ENCODE measurements at places on chromosomes 7 and 10. TPM values are rescaled to one million over a fixed set of nuclear protein-coding genes. Genes with fewer than 3 reads are reported as not detected.

GRCh38 chr7:109986701-109987100, 1104.2 kb upstream of the LRRN3 start:
- no peak for DNase-seq

- DNase-seq: no peak
Measured at GRCh38 chr7:28908775-28909174, 49.4 kb downstream of the TRIL start.

GRCh38 chr10:114507449-114507848, 103.1 kb upstream of the AFAP1L2 start:
- peak; percentile 83 for DNase-seq

Gene LRRTM3
- 0.13 TPM for total RNA-seq

- no peak for DNase-seq
Measured at GRCh38 chr10:1392127-1392526, 335.9 kb downstream of the WDR37 start.

GRCh38 chr10:75995720-75996119, 564.3 kb downstream of the LRMDA start:
- no peak for DNase-seq

- no peak for DNase-seq
Measured at GRCh38 chr10:21797533-21797932, 206.0 kb downstream of the DNAJC1 start.

GRCh38 chr7:112485766-112486165, 5.0 kb downstream of the LSMEM1 start:
- no peak for DNase-seq

DNA sequence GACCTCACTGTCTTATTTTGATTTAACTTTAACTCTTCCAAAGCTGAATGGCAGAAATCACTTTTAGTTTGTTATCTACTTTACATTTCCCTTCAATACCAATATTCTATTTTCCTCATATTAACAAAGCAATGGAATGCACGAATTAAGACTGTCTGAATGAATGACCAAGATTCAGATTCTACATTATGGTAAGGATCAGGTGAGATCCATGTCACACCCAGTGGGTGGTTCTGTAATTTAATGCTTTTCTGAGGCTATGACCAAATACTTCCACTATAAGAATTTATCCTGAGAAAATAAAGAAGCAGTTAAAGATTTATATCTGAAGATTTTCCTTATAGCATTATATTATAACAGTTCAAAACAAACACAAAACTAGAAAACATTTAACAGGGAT, 90.2 kb upstream of the NUPR2 start:
- DNase-seq: no peak

DNA sequence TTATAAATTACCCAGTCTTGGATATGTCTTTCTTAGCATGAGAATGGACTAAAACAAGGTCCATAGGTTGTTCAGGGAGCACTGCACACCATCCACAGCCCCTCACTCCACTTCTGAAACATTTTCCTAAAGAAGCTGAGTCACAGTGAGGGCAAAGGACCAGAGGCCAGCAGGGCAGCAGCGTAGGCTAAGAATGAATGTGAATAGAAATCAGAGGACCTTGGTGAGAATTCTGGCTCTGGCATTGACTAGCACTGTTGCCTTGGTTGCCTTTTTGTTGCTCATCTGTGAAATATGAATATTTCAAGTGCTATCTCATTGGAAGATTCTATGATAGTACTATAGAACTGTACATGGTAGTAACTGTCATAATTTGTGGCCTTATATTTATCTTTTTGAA, 41.7 kb upstream of the TOMM7 start:
- DNase-seq: no peak

Gene TYW1B
- total RNA-seq: 5.0 TPM

DNA sequence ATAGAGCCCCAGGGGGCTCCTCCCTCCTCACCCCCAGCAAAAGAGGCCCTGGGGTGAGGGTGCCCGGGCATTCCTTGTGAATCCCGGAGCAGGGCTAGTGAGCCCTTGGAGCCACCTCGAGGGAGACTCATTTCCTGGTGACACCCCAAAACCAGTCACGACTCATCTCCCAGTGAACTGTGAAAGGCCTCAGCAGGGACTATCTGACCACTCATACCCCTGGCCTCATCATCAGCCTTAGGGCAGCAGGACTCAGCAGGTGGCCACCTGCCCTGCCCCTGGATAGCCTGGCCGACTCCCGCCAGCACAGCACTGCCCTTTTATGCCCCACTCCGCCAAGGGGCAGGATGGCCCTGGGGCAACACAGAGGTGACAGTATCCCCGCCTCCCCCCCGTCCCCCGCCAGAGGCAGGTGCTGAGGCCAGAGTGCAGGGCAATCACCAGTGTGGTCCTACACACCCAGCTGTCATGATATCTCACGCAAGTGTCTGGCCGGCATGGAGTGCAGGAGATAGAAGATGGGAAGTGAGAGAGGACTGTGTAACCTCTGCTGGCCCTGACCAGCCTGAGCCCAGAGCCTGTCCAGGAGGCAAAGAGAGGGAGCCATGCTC, 3.2 kb downstream of the SNCG start:
- DNase-seq: no peak

Gene TLX1
- not detected for total RNA-seq

DNA sequence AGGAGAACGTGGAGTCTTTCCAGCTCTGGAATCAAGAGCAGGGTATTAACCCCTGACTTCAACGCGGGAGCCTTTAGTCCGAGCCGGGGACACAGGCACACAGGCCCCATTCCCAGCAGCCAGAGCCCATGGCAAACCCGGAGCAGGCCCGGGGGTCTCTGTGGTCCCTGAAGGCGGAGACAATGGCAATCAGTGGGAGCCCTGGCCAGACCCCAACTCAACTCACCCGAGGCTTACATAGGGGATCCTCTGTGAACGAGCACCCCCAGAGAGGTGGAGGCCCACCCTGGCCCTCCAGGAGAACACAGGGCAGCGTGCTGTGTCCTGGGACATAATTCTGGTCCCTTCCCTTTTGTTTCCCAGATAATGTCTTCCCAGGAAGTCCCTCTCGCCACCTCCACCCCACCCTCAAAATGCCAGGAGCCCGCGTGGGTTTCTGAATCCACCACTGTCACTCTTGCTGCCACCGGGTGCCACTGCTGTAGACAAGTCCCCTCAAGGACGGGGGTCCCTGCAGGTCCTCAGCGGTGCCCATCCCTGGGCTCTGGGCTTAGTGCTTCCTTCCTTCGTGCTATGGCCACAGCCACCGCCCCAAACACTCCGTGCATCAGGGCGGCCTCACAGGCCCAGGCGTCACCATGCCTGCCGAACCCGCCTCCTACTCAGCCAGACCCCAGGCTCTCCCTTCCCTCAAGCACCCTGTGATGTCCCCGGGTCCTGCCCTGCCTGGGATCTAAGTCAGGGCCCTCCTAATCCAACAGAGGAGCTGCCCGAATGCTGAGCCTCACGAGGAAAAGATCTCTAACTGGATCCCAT, 28.6 kb upstream of the PPP2R2D start:
- no peak for DNase-seq

Gene UFSP1
- 4.6 TPM for total RNA-seq

DNA sequence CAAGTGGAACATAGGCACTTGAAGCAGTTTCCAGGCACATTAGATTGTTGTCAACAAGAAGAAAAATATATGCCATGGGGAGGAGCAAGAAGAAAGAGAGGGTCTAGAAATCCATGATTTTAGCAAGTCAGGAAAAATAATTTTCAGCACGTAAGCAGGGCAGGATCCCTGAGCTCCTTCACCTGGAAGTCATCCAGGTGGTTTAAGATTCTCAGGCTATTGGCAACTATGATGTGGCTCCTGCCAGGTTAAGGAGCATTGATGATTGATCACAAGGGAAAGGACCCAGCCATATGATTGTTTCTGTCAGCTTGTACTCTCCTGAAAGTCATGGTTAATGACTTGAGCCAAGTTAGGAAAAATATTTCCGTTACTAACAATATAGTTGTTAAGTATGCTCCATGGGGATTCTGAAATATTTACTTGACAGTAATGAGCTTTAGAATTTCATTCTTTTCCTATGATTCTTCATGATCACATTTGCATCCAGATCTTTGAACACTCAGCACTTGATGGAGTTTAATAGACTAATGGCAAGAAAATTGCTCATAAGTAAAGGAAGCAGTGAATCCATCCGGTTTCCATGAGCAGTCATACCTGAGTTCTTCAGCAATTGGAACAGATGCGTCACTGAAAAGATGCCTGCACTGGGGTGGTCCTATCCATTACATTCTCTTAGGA, 209.1 kb downstream of the BICC1 start:
- DNase-seq: no peak

GRCh38 chr10:69569396-69569934, 3.8 kb downstream of the NEUROG3 start:
- DNase-seq: no peak

- no peak for DNase-seq
Measured at GRCh38 chr7:55970978-55971377, 6.6 kb downstream of the NIPSNAP2 start.

GRCh38 chr10:69955897-69956740, 96.5 kb upstream of the MACROH2A2 start:
- DNase-seq: no peak

DNA sequence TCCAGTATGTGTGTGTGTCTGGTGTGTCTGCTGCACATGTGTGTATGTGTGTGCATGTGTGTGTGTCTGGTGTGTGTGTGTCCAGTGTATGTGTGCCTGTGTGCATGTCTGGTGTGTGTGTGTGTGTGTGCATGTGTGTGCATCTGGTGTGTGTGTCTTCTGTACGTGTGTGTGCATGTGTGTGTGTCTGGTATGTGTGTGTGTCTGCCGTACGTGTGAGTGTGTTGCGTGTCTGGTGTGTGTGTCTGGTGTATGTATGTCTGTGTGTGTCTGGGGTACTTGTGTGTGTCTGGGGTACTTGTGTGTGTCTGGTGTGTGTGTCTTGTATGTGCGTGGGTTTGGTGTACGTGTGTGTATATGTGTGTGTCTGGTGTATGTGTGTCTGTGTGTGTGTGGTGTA, 289.1 kb upstream of the SHH start:
- DNase-seq: no peak

DNA sequence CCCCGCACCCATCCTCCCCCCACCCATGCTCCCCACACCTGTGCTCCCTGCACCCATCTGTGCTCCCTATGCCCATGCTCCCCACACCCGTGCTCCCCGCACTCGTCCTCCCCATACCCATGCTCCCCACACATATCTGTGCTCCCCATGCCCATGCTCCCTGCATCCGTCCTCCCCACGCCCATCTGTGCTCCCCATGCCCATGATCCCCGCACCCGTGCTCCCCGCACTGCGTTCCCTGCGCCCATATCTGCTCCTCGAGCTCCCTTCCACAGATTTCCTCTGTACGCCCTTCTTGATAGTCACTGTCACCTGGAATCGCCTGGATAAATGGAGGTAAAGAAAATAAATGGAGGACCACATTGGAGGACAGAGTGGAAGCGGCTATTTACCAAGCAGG, 9.9 kb downstream of the DIP2C start:
- no peak for DNase-seq

DNA sequence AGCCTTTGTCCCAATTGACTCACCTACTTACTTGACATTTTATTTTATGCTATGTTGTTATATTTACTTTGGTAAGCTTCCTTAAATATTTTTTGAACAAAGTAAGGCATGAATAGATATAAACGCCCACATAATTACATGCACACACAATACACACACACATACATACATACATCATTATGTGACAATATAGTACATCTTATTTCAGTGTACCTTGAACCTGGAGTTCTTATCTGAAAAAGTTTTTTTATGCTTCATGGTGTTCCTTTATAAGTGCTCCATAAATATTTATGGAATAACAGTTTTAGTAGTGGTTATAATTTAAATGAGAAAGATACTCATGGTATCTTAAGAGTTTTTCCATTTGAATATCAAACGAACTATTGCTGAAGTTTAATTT, 102.8 kb upstream of the MTPN start:
- no peak for DNase-seq

Gene GARS1
- total RNA-seq: 203 TPM

DNA sequence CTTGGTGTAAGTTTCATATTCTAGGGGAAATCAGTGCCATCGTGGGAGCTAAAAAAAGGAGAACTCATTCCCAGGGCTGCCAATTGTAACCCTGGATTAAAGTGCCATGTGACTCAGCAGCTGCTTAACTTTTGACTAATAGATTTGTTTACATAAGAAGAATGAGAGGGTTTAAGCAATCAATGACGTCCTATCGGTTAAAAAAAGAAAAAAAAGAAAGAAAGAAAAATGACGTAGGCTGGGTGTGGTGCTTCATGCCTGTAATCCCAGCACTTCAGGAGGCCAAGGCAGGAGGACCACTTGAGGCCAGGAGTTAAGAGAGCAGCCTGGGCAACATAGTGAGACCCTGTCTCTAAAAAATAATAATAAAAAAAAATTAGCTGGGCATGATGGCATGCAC, 116.2 kb upstream of the AFAP1L2 start:
- no peak for DNase-seq

GRCh38 chr7:127732306-127732705, 80.3 kb downstream of the SND1 start:
- no peak for DNase-seq

- no peak for DNase-seq
Measured at GRCh38 chr10:133241501-133242205, 4.0 kb downstream of the VENTX start.
